ENCODE measurements at places on chromosomes 1 and 21. TPM values are rescaled to one million over a fixed set of nuclear protein-coding genes. Genes with fewer than 3 reads are reported as not detected.

DNA sequence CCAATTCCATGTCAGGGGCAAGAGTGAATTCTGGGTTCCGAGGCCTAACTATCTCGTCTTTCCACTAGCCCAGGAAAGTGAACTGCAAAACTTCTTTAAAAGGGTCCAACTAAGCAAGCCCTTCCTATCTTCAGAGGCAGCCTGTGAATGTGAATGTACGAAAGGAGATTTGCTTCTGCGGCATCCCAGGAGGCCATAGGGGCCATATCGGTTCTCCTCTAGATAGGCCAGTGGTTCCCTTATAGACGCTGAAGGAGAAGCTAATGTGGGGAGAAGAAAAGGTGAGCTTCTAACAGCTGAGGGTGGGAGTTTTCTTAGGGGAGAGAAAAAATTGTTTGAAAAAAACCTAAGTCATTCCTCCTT is 128.0 kb upstream of the C1orf174 start:
- no peak for DNase-seq

DNA sequence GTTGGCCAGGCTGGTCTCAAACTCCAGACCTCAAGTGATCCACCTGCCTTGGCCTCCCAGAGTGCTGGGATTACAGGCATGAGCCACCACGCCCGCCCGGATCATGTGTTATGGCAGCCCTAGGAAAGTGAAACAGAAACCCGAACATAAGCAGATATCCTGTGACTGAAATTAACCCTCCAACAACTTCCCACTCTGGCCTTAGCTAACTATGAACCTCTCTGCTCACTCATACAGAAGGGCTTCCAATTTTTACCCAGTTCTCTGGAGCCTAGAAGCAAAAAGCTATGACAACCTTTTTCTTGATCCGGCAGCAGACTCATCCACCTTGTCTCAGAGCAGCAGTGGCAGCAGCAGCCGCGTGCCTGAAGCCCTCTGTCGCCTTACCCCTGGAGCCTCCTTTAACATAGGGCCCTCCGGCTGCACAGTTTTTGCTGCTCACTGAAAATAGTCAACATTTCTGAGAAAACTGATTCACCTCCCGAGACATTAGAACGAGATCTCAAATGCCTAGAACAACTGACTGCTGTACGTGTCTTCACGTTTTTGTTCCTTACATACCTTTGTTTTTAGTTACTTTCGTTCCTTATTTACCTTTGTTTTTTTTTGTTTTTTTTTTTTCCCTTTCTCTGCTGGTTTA is 9.3 kb downstream of the CBR1 start:
- no peak for DNase-seq

DNA sequence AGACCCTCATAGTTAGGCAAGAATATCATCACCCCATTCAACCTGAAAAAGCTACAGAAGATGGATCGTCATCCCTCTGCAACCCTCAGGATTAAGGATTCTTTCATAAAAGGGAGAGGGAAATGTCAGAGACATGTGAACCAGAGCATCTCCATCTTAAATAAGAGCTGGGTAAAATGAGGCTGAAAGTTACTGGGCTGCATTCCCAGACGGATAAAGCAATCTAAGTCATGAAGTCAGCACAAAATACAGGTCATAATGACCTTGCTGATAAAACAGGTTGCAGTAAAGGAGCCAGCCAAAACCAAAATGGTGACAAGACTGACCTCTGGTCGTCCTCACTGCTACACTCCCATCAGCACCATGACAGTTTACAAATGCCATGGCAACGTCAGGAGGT is 22.6 kb downstream of the PRDX6 start:
- no peak for DNase-seq

DNA sequence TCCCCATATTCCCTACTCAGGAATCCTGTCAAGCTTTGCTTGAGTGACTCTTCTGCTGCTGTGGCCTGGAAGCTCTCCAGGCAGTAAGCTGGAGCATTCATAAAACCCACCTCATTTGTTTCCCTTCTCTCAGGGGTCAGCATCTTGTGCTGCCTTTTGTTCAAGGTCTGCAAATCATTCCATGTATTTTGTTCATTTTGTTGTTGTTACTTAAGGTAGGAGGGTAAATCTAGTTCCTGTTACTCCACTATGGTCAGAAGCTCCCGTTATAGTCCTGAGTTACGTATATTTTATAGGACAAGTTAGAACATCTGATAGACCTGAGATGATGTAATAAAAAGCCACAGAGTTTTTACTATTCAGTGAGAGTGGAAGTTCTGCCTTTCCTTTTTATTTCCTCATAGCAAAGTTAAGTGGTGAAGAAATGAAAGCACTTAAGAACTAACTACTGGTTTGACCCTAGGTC is 9.9 kb downstream of the SYNJ1 start:
- no peak for DNase-seq

DNA sequence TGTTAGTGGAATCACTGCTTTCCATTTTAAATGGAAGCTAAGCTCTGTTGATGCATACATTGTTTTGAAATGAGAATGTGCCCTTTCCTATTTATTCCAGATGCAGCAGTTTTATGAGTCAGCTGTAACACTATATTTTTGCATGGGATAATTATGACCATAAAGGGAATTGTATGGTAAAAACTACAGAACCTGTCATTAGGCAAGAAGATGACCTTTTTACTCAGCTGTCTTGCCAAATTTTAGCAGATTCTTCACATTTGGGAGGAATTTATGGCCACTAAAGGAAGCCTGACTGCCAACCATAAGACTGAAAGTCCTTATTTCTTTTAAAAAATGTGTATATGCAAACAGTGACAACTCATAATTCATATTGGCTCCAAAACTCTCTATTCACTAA is 356.3 kb upstream of the PRMT6 start:
- no peak for DNase-seq

GRCh38 chr1:233908092-233908491 is 3.6 kb downstream of the SLC35F3 start:
- DNase-seq: no peak

GRCh38 chr1:88701275-88701674 is 17.2 kb downstream of the PKN2 start:
- no peak for DNase-seq

DNA sequence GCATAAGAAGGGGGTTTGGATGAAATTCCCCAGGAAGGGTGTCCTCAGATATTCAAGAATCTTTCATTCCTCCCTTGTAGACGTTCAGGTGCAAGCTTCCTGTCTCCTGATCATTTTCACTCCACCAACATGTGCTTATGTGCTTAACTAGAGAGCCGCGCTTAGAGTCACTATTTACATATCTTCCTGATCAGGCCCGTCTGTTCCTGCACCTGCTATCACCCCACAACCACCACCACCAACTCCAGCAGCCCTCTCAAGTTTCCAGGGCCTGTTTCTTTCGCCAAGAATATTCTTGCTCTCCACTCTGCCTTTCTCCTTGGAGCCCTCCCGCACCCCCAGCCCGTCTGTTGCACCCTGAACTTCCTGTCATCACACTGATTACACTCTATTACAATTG is 113.4 kb downstream of the SPSB1 start:
- DNase-seq: no peak

GRCh38 chr1:3320246-3321152 is 134.0 kb upstream of the ARHGEF16 start:
- DNase-seq: peak; percentile 74

DNA sequence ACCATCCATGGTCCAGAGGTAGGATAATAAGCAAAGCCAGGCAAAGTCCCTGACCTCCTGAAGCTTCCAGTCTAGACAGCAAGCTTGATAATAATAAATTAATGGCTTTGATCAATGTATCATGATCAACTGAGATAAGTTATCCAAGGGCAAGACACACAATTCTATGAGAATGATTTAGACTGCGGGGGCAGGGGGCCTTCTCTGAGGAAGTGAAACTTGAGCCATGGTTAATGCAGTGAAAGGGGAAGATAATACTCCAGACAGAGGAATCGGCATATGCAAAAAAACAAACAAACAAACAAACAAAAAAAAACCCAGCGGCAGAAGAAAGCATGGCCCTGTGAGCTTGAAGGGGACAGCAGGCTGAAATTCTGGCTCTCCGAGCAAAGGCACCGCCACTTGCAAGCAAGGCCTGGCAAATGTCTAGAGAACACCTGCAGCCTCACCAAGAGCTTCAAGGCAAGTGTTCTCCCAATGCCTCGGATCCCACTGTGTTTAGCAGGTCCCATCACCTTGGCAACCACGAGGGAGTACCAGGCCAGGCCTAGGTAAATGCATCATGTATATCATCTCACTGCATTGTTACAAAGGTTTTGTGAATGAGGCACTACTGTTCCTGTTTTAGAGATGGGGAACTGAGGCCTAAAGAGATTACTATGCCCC is 24.9 kb downstream of the CSMD2 start:
- no peak for DNase-seq

DNA sequence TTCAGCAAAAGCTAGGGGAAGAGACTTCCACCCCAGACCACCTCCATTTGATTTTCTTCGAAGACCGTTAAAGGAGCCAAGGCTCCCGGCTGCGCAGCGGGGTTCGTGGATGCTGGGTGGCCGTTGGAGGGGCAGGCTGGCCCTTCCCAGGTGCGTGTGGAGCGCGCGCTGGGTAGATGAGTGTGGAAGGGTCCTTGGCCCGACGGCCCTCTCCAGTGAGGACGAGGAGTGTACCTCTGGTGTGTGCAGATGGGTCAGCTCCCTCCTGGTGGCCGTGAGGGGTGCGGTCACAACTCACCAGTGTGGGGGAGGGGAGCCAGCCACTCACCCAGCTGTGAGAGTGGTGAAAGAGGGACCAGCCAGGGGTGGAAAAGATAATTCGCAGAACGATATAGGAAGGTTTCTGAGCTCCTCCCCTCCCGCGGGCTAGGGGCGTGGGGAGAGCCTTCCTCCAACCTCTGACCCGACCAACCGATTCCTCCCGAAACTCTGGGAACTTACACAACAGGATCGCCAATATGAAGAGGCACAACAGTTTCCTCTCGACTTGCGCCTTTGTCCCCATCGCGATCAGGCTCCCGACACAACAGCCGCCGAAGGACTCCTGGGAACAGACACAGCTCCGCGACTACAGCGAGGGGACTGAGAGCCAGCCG is at the start of gene F11R:
F11R (minus strand) TSS at position 644 of the 656 bp plus-strand sequence; CDS start at position 565, 79 bp downstream.
- DNase-seq: no peak

- no peak for DNase-seq
Measured at GRCh38 chr21:34204481-34205439, 131.4 kb downstream of the MRPS6 start.

DNA sequence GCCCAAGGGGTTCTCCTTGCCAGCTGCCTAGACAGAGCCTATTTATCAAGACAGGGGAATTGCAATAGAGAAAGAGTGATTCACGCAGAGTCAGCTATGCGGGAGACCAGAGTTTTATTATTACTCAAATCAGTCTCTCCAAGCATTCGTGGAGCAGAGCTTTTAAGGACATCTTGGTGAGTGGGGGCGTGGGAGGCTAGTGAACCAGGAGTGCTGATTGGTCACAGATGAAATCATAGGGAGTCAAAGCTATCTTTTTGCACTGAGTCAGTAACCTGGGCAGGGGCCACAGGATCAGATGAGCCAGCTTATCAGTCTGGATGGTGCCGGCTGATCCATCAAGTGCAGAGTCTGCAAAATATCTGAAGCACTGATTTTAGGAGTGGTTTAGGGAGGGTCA is 64.8 kb upstream of the MRPS6 start:
- no peak for DNase-seq

GRCh38 chr1:3740752-3741151 is 11.5 kb upstream of the CCDC27 start:
- DNase-seq: no peak

GRCh38 chr1:12230549-12231275 is 882 bp downstream of the VPS13D start:
- DNase-seq: peak; percentile 19

Gene CERS2
- total RNA-seq: 197 TPM

Gene ACP6
- 8.9 TPM for total RNA-seq

Gene ZSWIM5
- total RNA-seq: under 0.01 TPM

Gene CFHR3
- total RNA-seq: 0.75 TPM

Gene DENND2D
- total RNA-seq: 0.71 TPM

Gene DTL
- total RNA-seq: 40.1 TPM

Gene SLC35E2B
- 17.9 TPM for total RNA-seq

Gene HMGN2
- 722 TPM for total RNA-seq

Gene AMY2A
- total RNA-seq: not detected

Gene ERICH3
- not detected for total RNA-seq
